ENCODE measurements at places on chromosomes 12 and 14.

DNA sequence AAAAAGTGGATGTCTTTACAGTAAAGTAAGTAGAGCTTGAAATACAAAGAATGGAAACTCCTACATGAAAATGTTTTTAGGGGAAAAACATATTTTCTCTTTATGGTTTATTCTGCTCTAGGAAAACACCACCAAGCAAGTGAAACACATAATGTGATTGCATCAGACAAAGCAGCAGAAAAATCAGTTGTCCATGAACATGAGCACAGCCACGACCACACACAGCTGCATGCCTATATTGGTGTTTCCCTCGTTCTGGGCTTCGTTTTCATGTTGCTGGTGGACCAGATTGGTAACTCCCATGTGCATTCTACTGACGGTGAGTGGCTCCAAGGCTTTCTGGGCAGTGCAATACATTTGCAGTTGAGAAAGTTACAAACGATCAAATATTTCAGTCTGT, 42.6 kb upstream of the PLEKHD1 start:
- no peak for DNase-seq

GRCh38 chr12:110901401-110901800, 19.0 kb downstream of the MYL2 start:
- no peak for DNase-seq

DNA sequence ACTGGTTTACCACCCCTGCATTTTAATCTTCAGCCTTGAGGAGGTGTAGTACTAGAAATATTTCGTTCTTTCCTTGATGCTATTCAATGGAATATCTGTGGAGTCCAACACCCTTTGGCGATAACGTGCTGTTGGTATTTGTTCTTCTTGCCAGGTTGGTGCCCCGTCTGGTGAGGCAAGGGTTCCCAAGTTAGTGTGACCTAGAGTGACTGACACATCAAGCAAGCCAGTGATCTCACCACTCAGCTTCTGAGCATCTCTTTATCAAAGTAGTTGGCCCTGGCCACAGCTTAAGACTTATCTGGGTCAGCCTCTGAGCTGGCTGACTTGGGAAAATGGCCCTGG, 60.2 kb downstream of the PLXNC1 start:
- peak; percentile 70 for DNase-seq

DNA sequence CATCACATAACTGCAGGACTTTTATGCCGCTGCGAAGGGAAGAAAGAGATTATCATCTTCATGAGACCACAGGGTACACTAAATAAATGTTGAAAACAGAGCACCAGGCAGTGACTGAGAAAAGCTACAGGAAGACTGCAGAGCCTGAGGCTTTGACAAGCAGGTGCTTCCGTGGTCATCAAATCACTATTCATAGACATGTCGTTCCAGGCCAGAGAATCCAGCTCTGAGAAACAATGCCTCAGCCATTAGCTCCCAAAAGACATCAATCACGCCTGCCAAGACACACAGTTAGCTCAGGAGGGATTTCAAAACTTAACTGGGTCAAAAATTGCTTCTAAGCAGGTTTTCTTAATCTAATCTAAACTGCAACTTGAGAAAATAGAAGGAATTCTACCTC, 47.2 kb upstream of the GARIN6 start:
- no peak for DNase-seq

DNA sequence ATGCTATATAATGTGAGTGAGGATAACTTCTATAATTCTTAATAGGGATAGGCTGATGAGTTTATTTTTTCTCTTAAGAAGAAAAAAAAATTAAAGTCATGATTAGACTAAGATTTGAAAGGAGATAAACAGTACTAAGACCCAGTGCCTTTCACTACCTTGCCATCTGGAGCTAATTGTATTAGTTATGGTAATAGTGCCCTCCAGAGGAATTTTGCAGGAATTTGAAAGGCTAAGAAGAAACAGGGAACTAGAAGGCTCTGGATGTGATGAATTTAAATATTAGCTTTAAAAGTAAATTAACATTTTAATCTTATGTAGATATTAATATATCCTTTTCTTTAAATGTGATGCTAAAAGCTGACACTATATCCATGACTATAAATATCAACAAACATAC, 36.6 kb upstream of the PIK3C2G start:
- DNase-seq = peak; percentile 8

- DNase-seq = no peak
Measured at GRCh38 chr12:20523658-20524057, 155.3 kb downstream of the PDE3A start.

DNA sequence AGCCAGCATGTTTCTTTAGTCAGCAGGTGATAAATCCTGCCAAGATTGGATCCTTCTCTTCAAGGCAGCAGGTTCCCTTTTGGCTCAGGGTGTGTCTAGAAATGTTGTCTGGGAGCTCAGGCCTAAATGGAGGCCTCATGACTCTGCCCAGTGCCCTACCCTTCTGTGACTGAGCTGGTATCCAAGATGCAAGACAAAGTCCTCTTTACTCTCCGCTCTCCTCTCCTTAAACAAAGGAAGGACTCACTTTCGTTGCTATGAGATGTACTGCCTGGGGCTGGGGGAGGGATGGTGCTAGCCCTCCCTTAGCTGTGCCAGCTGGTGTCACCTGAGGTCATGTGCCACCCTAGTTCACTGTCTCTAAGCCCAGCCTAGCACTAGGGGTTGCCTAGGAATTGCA, 13.8 kb upstream of the TMPRSS12 start:
- DNase-seq = no peak

GRCh38 chr14:93100570-93100969, 15.2 kb downstream of the ITPK1 start:
- no peak for DNase-seq

DNA sequence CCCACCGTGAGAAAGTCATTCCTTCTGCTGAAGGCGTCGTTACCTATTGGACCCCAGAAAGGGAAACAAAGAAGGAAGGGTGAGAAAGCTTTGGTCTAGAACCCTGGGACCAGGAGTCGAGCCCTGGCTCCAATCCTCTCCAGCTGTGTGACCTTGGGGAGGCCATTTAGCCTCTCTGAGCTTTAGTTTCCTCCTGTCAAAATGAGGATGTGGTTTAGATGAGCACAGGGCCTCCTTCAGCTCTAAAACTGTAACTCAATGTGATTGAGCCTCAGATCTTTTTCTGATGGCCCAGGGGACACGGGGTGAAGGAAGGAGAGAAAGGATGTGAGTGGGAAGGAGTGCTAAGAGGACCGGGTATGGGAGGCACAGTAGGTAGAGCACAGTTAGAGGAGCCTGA, 7.7 kb downstream of the JDP2 start:
- DNase-seq = no peak

DNA sequence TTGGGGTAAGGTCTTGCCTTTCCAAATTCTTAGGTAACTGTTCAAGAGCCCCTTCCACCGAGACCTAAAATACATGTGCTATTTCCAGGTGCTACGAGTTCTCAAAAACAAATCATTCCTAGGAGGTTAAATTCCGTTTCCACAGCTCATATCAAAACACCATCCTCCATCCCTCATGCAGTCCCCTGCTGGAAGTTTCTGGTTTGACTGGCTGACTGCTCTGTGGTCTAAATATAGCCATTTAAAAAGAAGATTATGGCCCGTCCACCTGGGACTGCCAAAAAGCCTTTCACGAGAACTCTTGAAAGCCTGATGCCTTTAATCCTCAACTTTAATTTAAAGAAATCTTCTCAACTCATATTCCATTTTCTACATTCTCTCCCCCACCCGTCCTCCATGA, 201.5 kb upstream of the MYL2 start:
- no peak for DNase-seq

GRCh38 chr12:110330124-110330523, 49.1 kb downstream of the ATP2A2 start:
- DNase-seq = no peak

DNA sequence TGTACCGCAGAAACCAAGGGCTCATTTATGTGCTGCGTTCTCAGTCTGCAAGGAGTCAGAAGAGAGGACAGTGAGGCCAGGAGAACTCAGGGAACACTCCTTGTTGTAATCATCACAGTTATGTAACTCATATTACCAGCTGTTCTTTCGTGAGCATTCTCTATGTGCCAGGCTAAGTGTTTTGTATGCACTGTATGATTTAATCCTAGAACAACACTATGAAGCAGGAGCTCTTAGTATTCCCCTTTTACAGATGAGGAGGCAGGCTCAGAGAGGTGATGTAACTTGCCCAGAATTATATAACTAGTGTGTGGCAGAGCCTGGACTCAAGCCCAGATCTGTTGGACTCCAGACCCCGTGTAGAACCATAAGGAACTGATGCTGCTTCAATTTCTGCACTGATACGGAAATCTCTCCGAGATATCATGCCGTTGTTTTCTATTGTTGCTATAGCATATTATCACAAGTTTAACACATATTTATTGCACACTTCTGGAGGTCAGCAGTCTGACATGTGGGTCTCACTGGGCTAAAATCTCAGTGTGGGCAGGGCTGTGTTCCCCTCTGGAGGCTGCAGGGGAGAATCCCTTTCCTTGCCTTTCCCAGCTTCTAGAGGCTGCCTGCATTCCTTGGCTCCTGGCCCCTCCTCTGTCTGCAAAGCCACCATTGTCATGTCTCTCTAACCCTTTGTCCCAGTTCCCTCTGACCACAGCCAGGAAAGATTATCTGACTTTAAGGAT, 16.3 kb upstream of the CD9 start:
- DNase-seq = no peak

DNA sequence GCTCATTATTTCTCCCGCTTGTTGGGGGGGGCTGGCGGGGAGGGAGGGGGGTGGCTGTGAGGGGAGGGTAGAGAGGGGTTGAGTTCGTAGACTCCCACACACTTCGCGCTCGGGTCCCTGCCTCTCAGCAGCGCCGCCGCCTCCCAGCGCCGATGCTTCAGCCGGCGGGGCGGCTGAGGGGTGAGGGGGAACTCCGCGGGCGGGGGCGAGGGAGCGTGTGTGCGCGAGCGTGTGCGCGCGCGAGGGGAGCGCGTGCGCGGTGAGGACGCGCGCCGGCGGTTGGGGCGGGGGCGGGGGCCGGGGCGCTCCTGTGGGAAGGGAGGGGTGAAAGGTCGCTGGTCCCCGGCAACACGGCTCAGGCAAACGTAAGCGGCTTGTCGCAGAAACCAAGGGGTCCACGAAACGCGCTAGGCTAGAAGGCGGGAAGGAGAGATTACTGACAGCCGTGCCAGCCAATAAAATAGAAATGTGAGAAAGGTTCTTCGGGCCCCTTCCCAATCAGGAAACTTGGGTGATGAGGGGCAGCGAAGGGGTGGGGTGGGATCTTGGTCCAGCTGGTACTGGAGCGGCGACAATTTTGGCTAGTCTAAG, 343 bp upstream of the NOVA1 start:
- DNase-seq = peak; percentile 7

- no peak for DNase-seq
Measured at GRCh38 chr12:65875640-65876071, 51.4 kb downstream of the HMGA2 start.

GRCh38 chr12:69392179-69392928, 32.8 kb downstream of the YEATS4 start:
- peak; percentile 12 for DNase-seq

DNA sequence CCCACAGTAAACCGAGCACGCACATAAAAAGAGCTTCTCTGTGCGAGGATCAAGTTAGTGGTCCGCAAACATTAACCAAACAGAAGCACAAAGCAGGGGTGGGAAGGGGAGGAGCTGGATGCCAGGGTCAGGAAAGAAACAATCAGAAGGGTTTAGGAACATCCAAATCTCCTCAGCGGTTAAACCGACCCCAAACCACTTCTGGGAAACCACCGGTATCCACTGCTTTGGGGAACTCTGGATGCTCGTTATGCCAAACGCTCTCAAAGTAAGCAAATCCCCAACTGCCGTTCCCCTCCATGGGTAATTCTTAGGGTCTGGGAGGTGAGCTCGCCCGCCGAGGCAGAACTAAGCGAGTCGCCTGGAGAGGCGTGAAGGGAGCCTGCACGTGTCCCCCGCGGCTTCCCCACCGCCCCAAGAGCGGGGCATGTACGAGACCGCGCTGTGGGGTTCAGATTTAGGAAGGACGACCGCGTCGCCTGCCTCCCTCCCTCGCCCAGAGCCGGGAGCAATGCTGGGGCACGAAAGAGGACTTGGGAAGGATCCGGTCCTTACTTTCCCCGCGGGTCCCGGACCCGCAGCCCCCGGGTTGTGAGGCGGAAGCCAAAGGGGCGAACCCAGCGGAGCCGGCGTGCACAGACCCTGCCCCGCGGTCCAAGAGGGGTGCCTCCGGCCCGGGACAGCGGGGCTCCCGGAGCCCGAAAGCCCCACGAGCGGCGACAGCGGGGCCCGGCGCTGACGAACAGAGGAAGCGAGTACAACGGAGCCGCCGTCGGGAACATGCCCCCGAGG, 711 bp downstream of the SBNO1 start:
- peak; percentile 41 for DNase-seq

- no peak for DNase-seq
Measured at GRCh38 chr12:5267603-5268423, 164.1 kb upstream of the NTF3 start.

DNA sequence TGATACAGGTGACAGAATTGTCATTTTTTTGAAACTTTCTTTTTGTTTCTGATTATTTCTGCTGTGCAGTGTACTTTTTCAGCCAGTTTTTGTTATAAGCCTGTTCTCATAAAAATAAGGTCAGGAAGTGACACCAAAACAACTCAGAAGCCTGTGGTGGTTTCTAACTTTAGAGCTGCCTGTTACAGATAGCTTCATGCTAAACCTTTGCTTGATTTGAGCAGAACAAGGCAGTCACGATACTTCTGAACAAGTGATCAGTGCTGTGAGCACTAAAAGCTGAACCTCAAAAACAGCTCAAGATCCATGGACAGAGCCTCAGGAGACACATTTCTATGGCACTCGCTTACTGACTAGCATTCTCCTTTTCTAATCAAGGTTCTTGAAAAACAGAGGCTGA, 82.0 kb downstream of the PRKCH start:
- peak; percentile 63 for DNase-seq

GRCh38 chr12:6423267-6424007, 21.3 kb upstream of the CD27 start:
- peak; percentile 91 for DNase-seq

DNA sequence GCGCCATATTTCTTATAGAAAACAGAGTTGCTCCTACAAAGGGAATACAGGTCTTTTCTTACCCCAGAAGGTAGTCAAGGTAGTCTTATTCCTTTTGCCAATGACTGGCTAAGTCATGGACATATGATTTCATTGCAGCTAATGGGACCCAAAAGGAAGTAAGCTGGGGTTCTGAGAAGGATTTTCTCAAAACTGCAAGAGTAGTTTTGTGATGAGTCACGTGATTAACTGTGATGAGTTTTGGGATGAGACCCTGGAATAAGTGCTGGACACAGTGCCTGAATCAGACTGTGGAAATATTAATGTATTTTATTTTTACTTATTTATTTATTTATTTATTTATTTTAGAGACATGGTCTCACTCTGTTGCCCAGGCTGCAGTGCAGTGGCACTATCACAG, 13.4 kb upstream of the NIN start:
- no peak for DNase-seq

GRCh38 chr12:127214186-127214585, 1052.8 kb upstream of the TMEM132C start:
- no peak for DNase-seq

DNA sequence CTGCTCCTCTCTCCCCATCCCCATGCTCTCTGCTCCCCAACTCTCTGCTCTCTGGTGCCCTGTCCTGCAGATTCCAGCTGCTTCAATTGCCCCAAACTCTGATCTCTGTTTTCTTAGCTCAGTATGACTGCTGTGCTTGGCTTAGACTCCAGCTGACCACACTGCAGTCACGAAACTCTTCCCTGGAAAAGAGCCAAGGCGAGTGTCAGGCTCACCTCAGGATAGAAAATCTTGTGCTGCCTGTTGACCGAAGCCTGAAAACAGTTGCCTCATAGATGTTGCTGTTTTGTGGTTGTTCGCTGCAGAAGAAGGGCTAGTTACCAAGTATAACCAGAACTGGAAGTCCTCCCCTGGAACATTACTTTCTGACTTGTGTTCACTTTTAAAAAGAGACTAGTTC, 6.7 kb upstream of the STON2 start:
- DNase-seq = no peak
